ENCODE measurements at places on chromosomes 1 and 21.
A peak's percentile ranks its signal among the peaks of the same experiment; 100 is the strongest.

DNA sequence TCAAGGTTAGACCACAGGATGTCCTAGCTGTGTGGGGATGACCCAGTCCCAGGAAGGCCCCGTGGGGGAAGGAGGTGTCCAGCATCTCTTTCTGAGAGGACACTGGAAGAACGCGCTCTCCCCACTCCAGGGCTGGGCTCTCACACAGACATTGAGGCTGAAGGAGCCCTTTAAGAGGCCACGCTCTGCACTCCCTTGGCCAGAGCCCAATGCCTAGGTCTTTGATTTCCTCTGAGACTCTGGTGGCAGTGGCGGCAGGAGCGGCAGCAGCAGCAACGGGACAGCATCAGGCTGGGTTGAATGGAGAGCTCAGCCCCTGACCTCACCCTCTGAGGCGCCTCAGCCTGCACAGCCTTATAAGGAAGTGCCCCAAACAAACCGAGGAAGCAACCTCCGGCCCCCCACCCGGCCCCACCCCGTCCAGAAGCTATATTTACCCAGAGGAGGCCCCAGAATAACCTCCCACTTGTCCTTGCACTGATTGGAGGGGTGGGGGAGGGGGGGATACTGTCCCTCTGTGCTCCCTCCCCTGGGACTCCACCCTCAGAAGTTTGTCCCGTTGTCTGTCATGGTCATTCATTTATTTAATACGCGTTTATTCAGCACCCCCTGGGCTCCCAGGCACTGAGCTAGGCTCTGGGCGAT is 12.3 kb downstream of the NES start:
- no peak for DNase-seq

DNA sequence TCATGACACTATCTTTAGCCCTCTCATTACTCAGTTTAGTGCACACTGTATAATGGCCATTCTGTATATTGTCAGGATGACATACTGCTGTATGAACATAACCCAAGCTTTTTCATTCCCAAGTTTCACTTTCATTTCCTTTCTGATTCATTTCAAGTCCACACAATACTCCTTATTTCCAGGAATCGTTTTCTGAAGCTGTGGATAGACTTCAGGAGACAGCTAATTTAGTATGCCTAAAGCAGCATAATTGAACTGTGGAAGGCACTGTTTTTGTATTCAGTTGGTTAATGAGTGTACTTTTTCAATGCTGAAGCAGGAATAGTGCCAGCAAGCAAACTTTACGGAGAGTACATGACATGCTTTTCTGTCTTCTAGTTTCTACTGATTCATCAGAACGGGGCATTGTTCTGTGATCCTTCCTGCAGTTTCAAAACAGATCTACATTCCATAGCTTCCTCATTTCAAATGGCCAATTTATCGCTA is 578.5 kb upstream of the ZP4 start:
- DNase-seq = no peak

- DNase-seq = no peak
These were observed 208.5 kb upstream of the PROX1 start for GRCh38 chr1:213779228-213779627.

- peak; percentile 59 for DNase-seq
These were observed at the start of gene CD164L2 for GRCh38 chr1:27383039-27383605. CD164L2 (minus strand) TSS chr1:27383333; CDS start chr1:27383239, 94 bp downstream.

GRCh38 chr1:208923456-208923855 is 660.1 kb upstream of the CAMK1G start:
- no peak for DNase-seq

- no peak for DNase-seq
These were observed 448.0 kb downstream of the KCNT2 start for GRCh38 chr1:196160066-196160795.

- DNase-seq = no peak
These were observed 474.2 kb upstream of the CHRM3 start for GRCh38 chr1:238912148-238912547.

GRCh38 chr1:223248001-223248769 is 105.1 kb upstream of the TLR5 start:
- no peak for DNase-seq

DNA sequence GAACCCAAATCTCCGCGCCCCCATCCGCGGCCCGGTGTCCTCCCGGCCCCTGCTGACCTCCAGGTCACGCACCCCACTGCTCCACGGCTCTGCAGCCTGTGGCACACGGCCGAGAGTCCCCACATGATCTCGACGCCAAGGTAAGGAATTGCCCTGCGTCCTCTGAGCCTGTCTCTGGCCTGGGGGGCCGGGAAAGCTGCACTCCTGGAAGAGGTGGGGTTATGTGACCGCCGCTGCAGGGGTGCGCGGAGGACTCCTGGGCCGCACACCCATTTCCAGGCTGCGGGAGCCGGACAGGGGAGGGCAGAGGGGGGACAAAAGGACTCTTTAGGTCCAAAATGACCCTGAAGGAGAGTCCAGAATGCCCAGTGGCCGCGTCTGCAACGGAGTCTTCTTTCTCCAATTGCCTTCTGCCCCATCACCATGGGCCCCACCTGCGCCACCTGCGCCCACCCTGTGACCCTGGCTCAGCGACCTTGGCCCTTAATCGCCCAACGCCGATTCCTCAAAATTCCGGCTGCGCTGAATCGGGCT is 997 bp upstream of the SIM2 start:
- DNase-seq = no peak

DNA sequence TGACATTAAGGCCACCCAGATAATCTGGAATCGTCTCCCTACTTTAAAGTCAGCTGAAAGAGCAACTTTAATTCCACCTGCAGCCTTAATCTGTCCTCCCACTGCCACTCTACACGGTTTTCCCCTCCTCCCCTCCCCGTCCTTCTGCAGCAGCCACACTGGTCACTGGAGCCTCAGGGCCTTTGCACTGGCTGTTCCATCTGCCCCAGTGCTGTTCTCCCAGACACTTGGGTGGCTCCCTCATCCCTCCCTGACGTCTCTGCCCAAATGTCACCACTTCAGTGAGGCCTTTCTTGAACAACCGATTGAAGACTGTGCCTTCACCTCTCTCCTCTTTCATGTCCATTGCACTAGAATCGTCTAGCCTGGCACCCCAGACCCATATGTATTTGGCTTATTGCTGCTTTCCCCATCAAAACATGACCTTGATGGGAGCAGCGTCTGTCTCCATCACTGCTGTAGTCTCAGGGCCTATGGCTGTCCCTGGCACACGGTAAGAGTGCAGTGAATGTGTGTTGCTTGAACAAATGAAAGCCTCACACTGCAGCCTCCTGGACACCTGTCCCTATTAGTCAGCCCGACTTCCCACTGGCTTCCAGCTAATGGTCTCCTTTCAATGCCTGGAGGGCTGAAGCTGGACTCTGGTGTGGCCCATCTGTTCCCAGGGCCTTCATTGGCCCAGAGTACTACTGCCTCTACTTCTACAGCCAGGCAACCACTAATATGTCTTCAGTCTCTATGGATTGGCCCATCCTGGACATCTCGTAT is 10.6 kb upstream of the PRDM16 start:
- DNase-seq = no peak

- no peak for DNase-seq
These were observed 28.7 kb downstream of the FMO2 start for GRCh38 chr1:171213559-171214454.

GRCh38 chr1:20052386-20052785 is 17.6 kb upstream of the PLA2G5 start:
- DNase-seq = no peak

- no peak for DNase-seq
These were observed 11.2 kb downstream of the DYRK3 start for GRCh38 chr1:206646504-206646903.

- no peak for DNase-seq
These were observed 22.7 kb downstream of the MAB21L3 start for GRCh38 chr1:116133696-116134475.

DNA sequence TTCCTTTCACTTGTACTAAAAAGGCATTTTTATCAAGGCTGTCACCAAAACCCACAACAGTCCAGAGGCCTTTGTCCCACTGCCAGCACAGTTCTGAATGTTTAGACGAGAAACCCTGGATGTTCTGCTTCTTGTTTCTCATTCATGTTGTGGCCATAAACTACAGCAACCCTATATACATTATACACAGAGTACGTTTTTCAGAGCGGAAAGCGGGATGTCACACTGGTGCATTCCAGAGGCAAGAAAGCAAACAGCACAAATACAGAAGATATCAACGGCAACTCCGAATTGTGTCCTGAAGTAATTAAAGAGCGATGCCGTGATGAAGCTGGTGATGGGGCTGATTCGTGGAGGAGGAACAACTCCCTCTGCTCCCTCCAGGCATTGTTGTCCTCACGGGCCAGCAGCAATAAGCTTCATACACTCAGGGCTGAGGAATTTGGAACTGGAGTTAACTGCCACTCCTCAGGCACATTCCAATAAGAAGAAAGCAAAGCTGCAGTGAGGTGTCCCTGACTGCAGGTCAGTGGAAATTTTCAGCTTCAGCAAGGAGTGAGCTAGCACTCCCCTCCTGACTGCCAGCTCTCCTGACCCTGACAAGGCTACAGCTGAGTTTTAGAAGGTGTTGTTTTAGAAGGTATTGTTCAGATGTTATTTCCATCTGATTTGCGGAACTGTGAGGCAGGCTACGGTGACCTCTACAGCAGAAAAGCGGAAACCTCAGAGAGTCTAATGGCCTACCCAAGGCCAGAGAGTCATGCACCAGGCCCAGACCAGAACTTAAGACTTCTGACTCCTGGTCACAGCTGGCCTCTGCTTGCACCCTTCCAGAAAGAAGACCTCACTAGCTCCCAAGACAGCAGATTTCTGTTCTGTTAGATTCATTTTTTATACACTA is 149.0 kb downstream of the TGFBR3 start:
- DNase-seq = no peak

GRCh38 chr1:29426701-29427279 is 190.5 kb downstream of the PTPRU start:
- peak; percentile 45 for DNase-seq

DNA sequence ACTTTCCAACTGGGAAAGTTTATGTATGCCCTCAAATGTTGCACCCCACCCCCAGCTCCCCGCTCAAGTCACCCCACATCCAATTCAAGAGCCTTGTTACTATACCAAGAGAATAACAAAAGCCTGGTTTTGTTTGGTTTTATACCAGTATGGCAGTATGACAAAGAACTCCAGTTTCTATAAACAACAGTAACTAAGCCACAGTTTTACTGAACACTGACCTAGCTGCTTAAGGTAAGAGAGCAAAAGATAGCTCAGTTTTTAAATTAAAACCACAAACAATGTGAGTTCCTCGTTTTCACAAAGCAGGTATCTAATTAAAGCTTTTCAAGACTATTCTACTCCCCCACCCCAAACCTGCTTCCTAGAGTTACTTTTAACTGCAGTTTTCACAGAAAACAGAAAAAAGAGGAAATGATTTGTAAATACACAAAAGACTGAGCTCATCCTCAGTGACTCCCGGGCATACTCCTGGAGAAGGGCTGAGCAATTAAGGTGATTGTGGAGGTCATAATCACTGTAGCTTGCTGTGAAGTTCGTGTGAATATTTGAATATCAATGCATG is 59.3 kb upstream of the LHX8 start:
- peak; percentile 21 for DNase-seq

DNA sequence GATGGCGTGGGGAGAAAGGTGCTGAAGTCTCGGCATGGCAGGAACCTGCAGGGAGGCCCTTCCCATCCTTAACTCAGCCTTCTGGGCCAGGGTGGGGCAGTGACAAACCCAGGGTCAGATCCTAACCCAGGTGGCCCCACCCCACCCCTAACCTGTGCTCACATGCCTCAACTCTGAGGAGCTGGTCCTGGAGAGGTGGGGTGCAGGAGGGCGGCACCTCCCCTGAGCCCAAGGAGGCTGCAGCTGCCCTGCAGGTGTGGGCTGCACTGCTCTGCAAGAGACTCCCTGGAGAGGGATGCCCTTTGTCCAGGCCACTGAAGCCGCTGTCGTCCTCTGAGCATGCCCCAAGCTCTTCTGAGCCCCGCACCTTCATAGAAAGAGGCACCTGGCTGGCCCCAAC is 15.2 kb upstream of the ADAMTSL4 start:
- no peak for DNase-seq

- DNase-seq = no peak
These were observed 118.4 kb upstream of the TNR start for GRCh38 chr1:175861626-175862367.

- no peak for DNase-seq
These were observed 70.5 kb upstream of the NGF start for GRCh38 chr1:115408533-115408932.

GRCh38 chr1:40221977-40222772 is 25.6 kb upstream of the TMCO2 start:
- DNase-seq = no peak

DNA sequence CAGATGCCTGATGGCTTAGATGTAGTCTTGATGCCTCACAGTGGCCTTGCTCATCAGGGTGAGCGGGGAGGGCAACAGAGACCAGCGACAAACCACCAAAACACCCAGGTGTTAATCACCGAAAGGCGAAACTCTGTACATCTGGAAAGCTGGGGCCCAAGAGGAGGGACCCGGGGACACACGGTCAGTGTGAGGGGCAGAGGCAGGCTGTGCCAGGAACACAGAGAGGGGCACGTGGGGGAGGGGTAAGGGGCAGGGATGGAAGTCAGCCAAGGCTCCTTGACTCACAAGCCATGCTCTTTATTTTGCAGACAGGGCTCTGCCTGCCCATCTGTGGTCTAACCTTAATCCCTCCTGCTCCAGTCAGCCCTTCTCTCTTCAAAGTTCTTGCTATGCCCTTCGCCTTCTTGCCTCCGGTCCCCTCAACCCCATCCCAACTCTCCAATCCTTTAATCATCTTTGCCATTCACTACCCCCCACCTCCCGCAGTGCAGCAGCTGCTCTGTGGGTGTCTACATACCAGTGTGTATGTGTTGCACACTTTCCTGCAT is 4.3 kb downstream of the MEF2D start:
- no peak for DNase-seq

DNA sequence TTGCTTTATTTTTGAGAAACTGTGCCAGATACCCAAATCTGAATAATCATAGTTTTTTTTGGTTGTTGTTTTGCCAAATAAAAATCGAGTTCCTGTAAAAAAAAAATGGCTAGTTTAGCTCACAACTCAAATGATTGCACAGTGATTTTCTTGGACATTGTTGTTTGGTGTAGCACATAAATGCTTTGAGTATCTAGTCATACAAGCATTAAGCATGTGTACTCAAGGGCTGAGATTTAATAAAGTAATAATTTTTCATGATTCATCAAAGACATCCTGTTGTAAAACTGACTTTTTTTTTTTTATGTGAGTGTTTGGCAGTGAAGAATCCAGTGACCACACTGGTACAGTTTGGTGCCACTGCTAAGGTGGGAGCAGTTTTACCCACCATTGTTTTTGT is 18.8 kb downstream of the ITSN1 start:
- DNase-seq = no peak
